ENCODE measurements at places on chromosomes 6 and 20.

GRCh38 chr20:24572862-24573261 lies 103.4 kb downstream of the SYNDIG1 start:
- no peak for DNase-seq

GRCh38 chr20:3407771-3408637 lies 535 bp upstream of the DNAAF9 start:
- peak; percentile 77 for DNase-seq

DNA sequence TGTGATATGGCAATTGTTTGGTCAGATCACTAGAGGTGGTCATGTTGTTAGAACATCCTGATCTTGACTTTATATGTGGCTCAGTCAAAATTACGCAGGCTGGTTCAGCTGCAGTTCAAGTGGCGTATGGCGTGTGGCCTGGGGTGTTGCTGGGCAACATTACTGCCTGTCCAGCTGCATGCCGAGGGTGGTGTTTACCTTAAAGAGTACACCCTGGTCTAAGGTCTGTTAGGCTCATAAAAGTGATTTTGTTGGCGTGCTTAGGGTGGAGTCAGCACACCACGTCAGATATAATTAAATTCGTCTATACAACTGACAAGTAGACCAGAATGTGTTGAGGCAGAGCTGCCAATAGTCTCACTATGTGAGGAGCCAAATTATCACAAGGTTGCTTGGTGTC lies 55.6 kb upstream of the NEDD9 start:
- DNase-seq = no peak

GRCh38 chr6:147903931-147904330 lies 395.4 kb downstream of the SAMD5 start:
- DNase-seq = peak; percentile 9

- DNase-seq = no peak
These were observed 16.7 kb upstream of the OLIG3 start for GRCh38 chr6:137510923-137511322.

All from fibroblast of skin of abdomen (primary cell).